ENCODE measurements at places on chromosomes 6 and 20.

GRCh38 chr6:27871924-27872638 lies 40.1 kb downstream of the OR2B2 start:
- peak; percentile 88 for DNase-seq

DNA sequence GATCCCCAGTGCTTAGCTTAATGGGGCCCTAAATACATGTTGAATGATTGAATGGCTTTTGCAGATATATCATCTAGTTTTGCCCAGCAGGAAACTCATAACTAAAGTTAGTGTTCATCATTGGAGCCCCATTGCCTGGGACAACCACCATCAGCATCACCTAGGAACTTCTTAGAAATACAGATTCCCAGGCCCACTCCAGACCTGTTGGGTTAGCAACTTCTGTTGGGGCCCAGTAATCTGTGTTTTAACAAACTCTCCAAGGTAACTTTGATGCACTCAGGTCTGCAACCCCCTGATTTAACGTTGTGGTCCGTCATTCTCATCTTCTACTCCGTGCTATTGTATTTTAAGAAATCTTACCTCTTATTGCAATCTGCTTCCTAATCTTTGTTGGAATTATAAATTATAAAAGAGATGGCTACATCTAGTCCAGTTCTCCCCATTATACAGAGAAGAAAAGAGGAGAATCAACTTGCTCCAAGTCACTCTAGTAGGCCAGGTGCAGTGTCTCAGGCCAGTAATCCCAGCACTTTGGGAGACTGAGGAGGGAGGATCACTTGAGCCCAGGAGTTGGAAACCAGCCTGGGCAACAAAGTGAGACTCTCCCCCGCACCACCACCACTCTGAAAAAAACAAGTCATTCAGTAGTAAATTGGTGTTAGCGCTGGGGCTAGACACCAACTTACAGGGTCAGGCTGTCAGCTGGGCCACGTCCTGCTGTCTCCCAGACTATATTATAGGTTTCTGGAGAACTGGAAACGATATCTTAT lies 13.7 kb downstream of the FOXP4 start:
- DNase-seq, result no peak

DNA sequence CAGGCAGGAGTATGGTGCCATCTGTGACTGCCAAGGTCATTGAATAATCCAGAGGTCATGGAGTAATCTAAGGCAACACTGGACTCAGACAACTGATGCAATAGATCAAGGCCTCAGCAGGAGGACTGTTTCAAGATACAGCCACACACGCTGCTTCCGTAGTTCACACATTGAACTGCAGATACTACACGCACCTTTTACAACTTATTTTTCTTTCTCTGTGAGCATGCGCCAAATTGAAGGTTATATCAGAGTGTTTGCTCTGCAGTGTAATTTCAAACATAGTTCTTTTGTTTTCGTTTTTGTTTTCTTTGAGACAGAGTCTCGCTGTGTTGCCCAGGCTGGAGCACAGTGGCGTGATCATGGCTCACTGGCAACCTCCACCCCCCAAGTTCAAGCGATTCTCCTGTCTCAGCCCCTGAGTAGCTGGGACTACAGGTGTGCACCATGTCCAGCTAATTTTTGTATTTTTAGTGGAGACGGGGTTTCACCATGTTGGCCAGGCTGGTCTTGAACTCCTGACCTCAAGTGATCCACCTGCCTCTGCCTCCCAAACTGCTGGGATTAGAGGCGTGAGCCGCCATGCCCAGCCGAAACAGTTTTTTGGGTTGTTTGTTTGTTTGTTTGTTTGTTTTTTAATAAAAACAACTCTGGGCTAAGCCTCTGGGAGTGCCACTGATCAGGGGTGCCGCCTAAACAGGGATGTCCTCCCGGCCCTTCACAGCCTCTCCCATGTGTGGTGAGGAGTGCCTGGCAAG lies 96.6 kb upstream of the NAA20 start:
- DNase-seq, result no peak

- DNase-seq, result no peak
Measured at GRCh38 chr6:145453376-145453775, 281.9 kb downstream of the EPM2A start.

- no peak for DNase-seq
Measured at GRCh38 chr6:15444881-15445280, 199.0 kb downstream of the JARID2 start.

GRCh38 chr6:148885136-148885865 lies 138.5 kb downstream of the UST start:
- DNase-seq, result no peak

DNA sequence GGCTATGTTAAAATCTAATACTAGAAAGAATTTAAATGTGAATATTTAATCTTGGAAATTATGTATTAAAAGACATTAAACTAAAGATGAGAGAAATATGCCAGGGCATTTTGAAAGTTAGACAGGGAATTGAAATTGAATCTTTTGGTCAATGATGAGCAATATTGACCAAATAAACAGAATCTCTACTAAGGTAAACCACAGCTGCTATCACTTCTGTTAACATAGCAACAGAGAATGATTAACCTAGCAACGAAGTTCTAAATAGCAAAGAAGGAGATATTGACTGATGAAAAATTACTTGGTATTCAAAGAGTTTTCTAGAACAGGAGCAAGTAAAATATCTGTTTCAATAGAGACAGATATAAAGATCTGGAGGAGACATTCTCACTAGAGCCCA lies 45.2 kb upstream of the RSPO3 start:
- DNase-seq, result no peak

DNA sequence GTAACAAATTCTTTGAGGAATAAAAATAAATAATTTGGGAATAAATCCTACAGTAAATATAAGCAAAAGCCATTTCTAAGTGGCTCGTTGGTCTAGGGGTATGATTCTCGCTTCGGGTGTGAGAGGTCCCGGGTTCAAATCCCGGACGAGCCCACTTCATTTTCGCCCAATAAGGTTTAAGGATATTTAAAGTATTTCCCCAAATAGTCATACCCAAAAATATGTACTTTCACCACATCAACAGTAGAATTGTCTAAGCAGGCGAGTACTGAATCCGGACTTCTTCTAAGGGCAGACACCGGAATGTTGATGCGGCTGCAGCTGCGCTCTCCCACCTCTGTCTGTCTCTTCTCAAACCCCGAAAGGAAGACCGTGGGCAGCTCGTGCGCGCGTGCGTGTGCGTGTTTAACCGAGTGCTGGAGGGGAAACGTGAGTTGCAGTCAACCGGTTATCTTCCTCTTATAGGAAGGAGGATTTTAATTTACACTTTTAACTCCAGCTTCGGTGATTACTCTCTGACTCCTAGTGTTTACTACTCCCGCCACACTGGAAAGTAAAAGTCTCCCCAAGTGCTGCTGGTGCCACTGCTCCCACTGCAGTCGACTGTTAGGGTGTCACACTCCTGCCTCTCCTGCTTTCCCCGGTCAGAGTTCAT lies 155.7 kb upstream of the PRSS16 start:
- DNase-seq, result peak; percentile 10

DNA sequence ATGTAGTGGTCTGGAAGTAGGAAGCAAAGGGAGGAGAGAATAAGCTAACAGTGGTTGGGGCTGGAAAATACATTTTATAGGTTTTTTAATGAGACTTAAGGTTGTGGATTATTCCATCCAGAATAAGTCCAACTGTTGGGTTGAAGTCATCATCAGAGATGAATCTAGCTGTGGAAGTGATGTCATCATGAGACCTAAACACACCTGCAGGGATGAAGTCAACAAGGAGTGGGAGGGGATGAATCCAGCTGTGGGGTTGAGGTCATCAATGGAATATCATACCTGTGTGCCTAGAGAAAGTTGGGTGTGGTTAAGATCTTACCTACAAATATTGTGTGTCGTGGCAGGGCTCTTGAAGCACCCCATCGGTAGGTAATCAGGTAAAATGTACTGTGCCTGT lies 730.7 kb downstream of the RFPL4B start:
- no peak for DNase-seq

GRCh38 chr20:48921883-48922820 lies 641 bp downstream of the ARFGEF2 start:
- DNase-seq, result no peak

DNA sequence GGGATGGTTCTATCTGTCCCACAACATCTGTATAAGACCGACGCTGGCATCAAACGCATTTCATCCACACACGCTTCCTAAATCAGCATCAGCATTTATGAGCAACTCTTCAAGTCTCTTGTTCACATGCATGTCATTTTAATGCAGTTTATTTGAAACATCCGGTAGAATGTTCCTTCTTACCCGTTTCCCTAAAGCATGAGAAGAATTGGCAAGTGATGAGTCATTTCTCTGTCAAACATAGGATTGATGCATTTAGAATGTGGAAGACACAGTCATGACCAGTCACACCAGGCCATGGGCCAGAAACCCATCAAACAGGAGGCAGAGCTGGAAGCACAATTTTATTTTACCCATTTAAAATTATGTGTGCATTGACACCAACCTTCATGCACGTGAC lies 122.8 kb downstream of the UST start:
- DNase-seq, result no peak

- DNase-seq, result no peak
Measured at GRCh38 chr6:42777126-42777822, 4.6 kb upstream of the BICRAL start.

DNA sequence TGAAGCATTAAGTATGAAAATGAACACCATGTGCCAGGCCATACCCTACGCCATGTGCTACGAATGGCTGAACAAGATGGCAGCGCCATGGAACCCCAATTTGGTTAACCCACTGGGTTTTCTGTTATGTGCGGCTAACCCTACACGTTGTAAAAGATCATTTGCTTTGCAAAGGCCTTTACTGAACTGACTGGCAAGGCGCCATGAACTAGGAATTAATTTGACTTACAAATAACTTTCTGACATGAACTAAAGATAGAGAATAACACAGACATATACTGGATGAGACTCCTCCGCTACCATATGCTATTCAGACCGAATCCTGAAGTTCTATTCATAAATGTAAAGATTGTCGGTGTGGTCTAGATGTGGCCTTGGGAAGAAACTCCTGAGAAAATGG lies 3.9 kb downstream of the CNKSR3 start:
- DNase-seq, result no peak

- DNase-seq, result no peak
Measured at GRCh38 chr6:145148776-145149175, 586.5 kb downstream of the EPM2A start.

GRCh38 chr20:57896017-57896416 lies 186.2 kb upstream of the PMEPA1 start:
- DNase-seq, result no peak

DNA sequence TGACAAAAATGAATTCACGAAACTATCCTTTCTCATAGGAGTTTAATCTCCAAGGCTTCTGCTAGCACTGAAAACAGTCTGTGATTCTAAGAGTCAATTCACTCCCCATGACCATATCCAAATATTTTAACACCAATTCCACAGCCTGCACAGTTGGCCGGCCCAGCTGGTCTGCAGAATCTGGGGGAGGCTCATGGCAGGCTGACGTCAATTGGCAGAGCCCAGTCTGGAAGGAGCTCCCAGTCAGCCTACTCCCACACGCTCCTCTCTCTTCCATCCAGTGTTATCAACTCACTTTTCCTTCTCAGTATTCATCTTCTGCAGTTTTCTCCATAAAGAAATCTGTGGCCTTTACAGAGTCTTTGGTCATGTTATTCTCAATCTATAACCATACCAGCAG lies 111.0 kb downstream of the TBXT start:
- no peak for DNase-seq

GRCh38 chr6:4687656-4687988 lies 88.6 kb upstream of the CDYL start:
- no peak for DNase-seq
